A172 (cell line): ENCODE measurements at places on chromosomes 12 and 14. TPM values are rescaled to one million over a fixed set of nuclear protein-coding genes. Genes with fewer than 3 reads are reported as not detected.

DNA sequence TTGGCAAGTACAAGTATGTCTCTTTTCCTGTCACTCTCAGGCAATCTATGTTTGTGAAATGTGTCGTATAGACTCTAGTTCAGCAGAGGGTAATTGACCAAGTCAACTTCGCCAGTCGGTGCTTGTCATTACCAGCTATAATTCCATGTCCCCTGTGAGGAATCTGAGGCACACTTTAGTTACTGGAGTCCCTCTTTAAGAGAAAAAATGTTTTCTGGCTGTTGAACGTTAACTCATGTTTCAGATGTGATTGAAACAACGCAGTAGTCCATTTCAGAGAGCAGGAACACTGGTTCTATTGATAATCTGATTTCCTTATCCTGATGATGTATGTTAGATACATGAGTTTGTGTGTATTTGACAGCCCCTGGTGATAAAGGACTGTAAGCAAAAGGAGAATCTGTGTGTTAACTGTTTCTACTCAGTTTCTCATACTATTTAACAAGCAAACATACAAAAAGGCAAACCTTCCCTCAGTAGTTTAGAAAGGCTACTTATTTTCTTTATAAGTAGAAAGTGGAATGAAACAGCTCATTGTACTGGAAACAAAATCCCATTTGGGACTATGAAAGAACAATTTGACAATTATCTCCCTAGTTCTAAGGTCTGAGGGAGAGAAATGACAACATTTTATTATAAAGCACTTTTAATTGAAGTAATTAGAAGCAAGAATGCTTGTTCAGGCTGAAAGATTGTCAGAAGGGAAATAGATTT, 161.1 kb upstream of the TRHDE start:
- no peak for DNase-seq

DNA sequence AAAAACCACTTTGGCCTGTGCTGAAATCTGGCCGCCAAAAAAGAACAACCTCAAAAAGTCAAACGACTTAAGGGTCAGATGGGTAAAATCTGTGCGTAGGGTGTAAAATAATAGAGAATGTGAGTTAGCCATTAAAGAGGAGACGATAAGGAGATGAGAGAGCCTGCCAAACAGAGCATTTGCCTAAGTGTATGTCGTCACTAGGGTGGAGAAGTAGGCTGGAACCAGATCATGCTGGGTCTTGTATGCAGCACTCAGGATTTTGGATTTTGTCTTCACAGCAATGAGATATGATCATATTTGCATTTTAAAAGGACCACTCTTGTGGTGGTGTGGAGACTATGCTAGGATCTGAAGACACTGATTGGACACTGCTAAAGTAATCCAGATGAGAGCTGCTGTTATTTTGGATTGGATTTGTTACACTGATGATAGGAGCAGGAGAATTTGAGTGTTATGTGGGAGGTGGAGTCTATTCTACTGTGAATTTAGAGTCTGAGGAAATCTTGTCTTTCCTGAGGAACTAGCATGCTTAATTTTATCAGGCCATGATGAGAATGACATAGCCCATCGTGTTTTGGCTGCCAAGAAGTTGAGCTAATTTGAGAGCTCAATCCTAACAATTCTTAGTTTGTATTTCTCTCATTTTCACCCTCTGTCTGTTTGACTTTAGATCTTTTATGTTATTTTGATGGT, 24.8 kb upstream of the DBX2 start:
- DNase-seq = no peak

DNA sequence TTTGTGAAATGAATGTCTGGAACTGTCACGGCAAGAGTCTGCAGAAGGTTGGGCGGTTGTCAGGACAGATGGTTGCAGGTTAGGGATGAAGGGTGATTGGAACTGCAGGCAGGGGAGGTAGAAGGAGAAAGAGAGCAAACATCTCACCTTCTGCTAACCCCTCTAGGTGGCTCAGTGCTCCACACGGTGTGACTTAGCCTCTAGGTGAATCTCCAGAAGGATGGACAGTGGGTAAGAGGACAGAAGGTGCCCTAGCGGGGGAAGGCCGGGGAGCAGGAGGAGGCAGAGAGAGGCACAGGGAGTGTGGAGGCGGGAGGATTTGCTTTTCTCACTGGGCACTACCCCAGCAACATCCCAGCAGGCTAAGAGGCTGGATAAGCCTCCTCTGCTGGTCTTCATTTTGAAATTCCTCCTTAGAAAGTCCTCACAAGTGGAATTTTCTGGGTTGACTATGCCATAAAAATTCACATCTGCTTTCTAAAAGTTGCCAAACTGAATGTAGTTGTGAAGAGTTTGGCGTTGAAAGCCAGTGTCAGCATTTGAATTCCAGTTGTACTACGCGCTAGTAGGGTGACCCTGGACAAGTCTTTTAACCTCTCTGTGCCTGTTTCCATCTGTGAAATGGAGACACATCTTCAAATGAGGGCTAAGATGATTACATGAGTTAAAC, 10.7 kb upstream of the GPR68 start:
- DNase-seq = no peak

- no peak for DNase-seq
These were observed 28.8 kb downstream of the DIO3 start for GRCh38 chr14:101590062-101590461.

- DNase-seq = peak; percentile 54
These were observed 122.0 kb downstream of the TMEM117 start for GRCh38 chr12:43957732-43958372.

DNA sequence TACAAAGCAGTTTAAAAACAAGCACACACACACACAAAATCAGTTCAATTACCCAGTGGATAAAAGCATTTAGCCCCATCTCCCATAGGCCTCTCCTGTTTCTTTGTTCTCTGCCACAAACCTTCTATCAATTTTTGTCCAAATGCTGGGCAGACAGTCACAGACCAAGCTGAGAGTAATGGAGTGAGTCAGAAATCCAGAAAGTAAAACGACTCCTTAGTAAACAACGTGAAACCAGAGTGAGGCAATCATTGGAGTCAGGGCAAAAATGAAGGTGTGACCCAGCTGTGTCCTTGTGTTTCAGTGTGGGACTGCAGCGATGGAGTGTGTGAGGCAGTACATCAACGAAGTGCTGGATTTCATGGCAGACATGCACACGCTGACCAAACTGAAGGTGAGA, 102.0 kb downstream of the PRIMA1 start:
- no peak for DNase-seq

DNA sequence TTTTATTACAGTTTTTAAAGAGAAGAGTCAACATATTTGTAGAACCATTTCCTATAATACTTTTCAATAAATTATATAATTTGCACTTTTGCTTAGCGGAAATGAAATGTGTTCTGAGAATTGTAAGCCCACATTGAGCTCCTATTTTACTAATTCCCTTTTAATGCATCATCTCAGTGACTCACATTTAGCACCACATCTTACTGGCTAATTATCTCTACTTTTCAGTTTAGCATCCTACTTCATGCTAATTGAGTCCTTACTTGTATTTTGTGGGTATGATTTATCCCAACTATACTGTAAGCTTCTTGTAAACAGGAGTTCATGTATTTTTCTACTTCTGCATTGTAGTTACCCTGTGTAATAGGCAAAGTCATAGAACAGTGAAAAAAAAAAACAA, 67.5 kb downstream of the TMX1 start:
- DNase-seq = no peak

GRCh38 chr12:40405419-40405818, 180.6 kb downstream of the LRRK2 start:
- DNase-seq = no peak

DNA sequence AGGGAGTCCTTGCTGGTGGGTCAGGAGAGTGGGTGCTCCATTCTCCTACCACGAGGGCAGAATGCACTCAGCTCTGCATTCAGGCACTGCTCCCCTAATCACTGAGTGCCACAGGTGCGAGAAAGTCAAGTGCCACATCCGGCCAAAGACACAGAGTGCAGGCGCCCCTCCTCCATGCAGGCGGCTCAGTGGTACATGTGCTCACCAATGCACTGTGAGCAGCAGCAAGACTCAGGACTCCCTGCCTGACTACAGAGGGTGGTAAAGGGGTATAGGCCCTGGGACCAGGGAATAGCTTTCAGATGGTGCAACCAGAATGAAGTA, 32.9 kb downstream of the ZFYVE21 start:
- DNase-seq = no peak

DNA sequence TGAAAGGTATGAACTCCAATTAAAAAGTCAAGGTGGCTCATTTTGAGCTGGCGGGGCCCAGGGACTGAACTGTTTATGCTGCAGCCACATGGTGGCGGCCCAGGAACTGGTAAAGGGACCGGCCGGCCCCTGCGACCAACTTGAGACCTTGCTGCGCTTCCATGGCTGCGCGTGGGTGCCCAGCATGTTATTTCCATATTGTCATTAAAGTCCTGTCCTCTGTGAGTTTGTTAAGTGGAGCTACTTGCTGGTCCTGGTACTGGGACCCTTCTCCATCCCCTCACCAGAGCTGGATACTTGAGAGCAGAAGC, 62.3 kb downstream of the BEGAIN start:
- no peak for DNase-seq

DNA sequence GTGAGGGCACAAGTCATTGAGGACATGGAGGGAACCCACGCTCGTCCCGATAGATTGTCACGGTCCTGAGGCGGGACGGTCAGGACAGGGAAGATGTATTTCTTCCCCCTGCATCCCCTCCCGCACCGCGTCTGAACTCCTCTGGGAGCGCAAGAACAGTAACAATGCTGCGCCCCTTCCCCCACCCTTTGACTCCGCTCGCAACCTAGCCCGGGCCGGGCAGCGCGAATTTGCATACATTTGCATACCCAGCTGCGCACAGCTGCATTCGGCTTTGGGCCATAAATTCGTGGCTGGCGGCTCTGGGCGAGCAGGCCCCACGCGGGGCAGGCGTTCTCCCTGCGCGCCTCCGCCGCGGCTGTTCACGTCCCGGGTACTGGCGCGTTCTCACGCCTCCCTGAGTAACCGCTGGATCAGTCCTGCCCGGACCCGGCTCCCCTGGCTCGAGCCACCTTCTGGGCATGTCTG, 29.0 kb upstream of the SMUG1 start:
- DNase-seq = no peak

GRCh38 chr12:2677142-2677880, 117.5 kb upstream of the FKBP4 start:
- no peak for DNase-seq

DNA sequence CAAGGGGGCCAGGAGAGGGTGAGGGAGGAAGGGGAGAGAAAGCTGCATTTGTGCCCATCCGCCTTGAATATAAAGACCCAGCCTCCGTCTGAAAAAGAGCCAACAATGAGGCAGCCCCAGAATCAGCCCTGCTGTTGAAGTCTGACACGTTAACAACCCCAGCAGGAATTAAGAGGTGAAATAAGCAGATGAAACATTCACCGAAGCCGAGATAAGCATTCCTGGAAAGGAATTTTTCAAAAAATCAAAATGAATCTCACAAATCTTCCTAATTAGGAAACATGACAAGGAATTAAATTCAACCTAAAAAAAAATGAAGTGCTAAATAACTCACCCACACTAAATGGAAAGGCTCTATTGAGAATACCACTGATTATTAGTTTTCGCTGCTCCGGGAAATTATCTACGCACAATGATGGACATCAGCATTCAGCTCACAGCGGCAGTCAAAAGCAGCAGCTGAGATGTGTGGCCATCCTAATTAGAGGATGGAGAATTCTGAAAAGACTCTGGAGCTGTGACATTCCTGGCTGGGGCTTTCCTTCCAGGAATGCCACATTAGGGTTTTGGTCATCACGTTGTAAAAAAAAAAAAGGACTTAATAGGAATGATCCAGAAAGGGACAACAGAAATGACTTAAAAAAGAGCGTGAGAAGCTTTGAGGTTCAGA, 8.2 kb upstream of the PARP11 start:
- no peak for DNase-seq

- no peak for DNase-seq
These were observed 49.3 kb downstream of the TMEM30B start for GRCh38 chr14:61231810-61232209.

DNA sequence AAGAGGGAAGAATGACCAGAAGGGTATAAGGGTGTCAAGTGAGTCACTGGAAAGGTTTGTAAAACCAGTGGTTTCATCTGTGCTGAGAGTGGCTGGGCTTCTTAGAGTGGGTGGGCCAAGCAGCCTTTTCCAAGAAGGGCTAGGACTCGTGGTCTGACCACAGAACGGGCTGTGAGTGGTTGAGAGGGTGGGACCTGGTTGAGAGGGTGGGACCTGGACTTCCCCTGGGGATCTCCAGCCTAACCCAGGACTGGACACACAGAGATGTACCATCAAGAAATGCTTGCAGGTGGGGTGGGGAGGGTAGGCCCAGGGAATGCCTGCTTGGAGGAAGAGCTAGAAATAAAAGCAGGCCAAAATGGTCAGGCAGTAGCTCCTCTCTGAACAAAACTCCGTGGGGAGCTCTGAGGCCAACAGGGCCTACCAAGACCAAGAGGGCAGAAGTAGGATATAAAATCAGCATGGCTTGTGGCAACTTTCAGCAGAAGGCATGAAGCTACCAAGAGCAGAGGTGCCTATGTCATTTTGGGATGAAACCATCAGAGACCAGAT, 140.5 kb downstream of the FOXN3 start:
- peak; percentile 22 for DNase-seq

- peak; percentile 36 for DNase-seq
These were observed 5.5 kb upstream of the ZNF740 start for GRCh38 chr12:53174881-53175491.

DNA sequence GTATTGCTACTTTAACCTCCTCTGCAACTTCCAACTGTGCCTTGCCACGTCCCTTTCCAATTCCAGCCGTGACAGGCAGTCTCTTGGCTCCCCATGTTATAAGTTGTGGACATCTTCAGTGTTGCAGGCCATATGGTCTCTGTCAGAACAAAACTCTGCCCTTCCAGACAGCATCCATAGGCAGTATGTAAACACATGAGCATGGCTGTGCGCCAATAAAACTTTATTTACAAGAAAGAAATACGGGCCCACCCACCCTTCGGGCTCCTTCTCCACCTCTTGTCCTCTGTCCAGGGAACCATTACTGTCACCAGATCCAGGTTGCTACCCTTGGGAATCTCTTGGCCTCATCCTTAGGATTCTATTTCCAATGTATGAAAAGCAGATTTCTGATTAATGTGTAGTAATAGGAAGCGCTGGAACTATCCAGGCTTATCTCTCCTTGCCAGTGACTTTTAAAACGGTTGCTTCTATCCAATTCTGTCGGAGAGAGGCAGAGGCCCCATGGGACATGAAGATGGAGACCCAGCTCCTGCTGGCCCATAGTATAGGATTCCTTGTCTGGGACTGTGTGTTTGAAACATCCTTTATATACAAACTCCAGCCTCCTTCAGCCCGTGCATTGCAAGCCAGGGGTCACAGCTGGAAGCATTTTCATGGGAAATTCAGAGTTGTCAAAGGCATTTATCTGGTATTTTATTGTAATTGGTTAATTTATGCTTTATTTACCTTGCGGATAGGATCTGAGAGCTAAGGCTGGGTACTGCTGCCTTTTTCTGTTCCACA, 114.4 kb downstream of the ZNF664 start:
- DNase-seq = no peak

GRCh38 chr14:70816525-70816924, 7.2 kb upstream of the MAP3K9 start:
- no peak for DNase-seq

The ANAPC5 gene
- total RNA-seq = 124 and 132 TPM in 2 replicates

The C3AR1 gene
- total RNA-seq = 0.10 and 0.12 TPM in 2 replicates

The TTC6 gene
- total RNA-seq = 0.14 and 1.5 TPM in 2 replicates

The DACT1 gene
- total RNA-seq = 0.77 and 1.7 TPM in 2 replicates

The SLC16A7 gene
- total RNA-seq = 8.0 and 23.7 TPM in 2 replicates

The PHETA1 gene
- 9.4 and 16.6 TPM in 2 replicates for total RNA-seq

The ASIC1 gene
- total RNA-seq = 1.6 and 3.3 TPM in 2 replicates

The SLC15A4 gene
- 26.7 and 30.3 TPM in 2 replicates for total RNA-seq

The RDH16 gene
- not detected in 2 replicates for total RNA-seq

The TAS2R8 gene
- not detected in 2 replicates for total RNA-seq

The ARHGEF40 gene
- 19.8 and 21.2 TPM in 2 replicates for total RNA-seq

The ASPG gene
- not detected in 2 replicates for total RNA-seq
